ENCODE measurements at places on chromosomes 7 and 10. TPM values are rescaled to one million over a fixed set of nuclear protein-coding genes. Genes with fewer than 3 reads are reported as not detected.

FHIP2A gene
- total RNA-seq: 10.7 TPM

CXCL12 gene
- 76.7 TPM for total RNA-seq

PDE1C gene
- 0.86 TPM for total RNA-seq

OR6V1 gene
- not detected for total RNA-seq

CYP26A1 gene
- total RNA-seq: 0.18 TPM

CTAGE6 gene
- total RNA-seq: 0.35 TPM

SLC18A2 gene
- total RNA-seq: not detected

ELFN1 gene
- 0.89 TPM for total RNA-seq
